ENCODE measurements at places on chromosomes 13 and 19.

GRCh38 chr13:27605099-27605498 is 15.2 kb downstream of the LNX2 start:
- no peak for DNase-seq

DNA sequence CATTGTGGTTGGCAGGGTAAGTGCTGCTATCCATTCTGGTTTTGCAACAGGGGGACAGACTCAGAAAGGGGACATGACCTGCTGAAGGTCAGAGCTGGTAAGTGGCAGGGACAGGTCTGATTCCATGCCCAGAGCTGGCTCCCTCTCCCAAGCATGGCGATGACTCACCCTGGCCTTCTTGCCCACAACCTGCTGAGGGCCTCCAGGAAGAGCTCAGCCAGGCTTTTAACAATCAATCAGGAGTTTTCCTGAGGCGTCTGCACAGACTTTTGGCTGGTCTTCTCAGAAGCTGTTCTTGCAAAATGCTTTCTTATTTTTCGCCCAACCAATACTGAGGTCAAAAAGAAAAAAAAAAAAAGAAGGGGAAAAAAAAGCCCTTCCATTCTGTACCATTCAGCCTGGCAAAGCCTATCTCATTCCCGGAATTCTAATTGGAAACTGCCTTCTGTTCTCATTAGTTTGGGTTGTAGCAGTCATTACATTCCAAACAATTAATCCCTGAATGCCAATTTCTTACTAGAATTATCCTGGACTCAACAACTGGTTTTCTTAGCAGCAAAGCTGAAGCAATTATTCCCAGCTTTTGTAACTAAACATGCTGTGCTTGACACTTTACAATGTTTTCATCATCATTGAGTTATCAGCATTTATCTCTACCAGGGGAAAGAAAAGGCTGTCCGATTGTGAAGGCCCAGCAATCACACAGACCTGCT is 17.7 kb downstream of the SIAH3 start:
- DNase-seq, result peak; percentile 4

DNA sequence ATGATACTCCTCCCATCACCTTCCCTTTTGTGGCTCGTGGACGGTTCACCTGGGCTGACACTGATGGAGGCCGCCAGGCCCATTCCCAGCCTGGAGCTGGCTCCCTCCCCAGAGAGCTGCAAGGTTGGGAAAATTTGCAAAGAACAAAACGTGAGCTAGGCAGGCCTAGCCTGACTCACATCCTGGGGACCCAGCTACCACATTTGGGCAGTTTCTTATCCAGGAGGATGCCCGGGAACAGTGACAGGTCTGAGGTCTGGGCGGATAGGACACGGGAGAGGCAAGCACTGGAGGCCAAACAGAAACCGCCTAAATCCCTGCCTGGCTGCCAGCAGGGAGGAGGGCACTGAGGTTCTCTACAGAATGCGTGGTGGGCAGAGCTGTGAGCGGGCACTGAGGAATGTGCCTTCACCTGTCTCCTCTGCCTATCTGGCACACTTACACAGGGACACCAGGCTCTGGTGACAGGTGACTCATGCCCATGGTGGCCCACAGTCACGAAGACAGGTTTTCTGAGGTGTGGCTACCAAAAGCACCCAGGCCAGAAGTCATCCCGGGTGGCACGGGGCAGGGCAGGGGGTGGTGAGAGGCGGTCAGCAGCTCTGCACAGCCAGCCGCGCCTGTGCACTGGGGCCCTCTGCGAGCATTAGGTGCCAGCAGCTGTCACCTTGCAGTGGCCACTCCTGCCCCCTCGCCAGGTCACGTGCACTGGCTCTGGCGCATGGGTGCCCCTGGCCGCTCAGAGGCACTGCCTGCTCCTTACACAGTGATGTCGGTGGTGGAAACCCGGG is 23.2 kb downstream of the SH3GL1 start:
- no peak for DNase-seq

DNA sequence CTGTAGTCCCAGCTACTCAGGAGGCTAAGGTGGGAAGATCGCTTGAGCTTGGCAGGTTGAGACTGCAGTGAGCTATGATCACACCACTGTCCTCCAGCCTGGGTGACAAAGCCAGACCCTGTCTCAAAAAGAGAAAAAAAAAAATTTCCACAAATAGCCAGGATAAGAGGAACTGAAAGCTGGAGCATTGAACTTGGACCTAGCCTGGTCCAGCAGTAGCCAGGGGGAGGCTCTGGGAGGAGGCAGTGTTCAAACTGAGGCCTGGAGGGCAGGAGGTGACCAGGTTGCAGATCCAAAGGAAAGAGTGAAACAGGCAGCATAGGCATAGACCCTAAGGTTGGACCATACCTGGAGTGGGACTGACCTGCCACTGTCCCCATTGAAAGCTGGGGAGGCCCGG is 26.9 kb upstream of the PIK3R2 start:
- no peak for DNase-seq

GRCh38 chr13:90281709-90282108 is 1065.8 kb upstream of the MIR17HG start:
- DNase-seq, result no peak

- DNase-seq, result no peak
These were observed 22.0 kb downstream of the ITGBL1 start for GRCh38 chr13:101474419-101474957.

DNA sequence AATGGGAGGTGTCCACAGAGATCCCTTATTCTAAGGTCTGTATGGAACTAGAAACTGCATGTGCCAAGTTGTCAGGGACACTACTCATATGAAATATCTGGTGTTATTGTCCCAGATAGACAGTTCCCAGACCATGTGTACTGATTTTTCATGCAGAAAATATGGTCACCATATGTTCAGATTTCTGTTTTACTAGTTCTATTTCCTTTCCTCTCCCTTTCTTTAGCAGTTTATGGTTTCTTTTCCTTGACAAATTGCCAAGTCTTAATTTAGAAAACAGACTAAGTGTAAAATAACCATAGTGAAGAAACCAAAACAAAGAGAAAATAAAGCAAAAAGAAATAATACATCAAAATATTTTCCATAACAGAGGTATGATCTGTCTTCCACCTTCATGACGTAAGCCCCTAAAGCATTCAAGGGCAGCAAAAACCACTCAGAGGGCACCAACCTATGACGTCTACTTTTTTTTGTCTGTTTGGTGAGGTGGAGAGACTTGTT is 248.5 kb downstream of the KCTD12 start:
- no peak for DNase-seq

- DNase-seq, result no peak
These were observed 217.2 kb downstream of the LACC1 start for GRCh38 chr13:44096901-44097300.

DNA sequence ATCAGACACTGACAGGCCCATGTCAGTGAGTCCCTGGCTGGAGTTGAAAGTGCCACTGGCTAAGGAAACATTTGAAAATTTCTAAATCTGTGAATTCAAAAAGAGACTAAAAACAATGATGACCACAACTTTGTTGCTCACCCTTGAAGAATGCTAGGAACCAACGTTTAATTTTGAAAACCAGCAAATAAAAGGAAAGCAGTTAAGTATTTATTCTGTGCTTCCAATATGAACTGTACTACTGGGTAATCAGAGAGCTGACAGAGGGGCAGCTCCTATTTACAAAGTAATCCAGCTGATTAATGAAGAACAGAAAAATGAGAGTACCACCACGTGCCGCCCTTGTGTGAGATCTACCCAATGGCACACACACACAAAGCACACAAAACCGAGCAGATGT is 44.7 kb upstream of the LATS2 start:
- no peak for DNase-seq

GRCh38 chr19:13864046-13864666 is 12.8 kb upstream of the NANOS3 start:
- no peak for DNase-seq
